HuH-7 (cell line): ENCODE measurements at places on chromosomes 2 and 18.

DNA sequence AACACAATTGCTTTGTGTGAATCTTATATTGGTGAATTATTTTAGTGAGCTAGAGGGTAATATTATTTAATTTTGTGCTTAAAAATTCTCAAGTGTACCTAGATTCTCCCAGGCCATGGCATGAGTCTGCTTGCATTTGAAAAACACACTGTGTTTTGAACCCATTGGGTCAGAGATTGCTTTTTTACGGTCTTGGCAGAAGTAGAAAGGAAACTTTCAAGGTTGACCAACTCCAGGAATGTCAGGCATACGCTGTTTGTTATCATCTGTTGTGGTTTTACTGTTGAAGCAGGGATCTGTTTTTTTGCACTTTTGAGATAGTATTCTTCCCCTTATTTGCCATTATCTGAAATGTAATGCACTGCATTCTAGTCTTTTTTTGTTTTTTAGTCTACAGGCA lies 377.4 kb downstream of the RPRM start:
- no peak for DNase-seq

GRCh38 chr18:9872823-9873222 lies 12.9 kb upstream of the TXNDC2 start:
- no peak for DNase-seq

DNA sequence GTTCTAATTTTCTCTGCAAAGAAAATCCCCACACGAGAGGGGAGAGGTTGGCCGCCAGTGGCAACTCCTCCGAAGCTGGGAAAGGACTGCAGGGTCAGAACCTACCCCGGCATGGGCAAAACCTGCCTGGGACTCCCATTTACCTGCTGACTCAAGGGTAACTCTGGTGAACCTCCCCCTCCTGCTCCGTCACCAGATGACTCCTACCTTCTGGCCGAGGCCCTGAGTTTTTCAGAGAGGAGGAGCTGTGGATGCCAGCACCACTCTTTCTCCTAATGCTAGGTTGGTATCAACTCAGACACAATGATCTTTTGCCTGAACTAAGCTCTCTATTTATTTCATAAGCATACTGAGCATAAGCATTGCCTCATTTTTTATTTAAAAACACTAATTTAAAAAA lies 96.6 kb downstream of the ALPK2 start:
- no peak for DNase-seq

- no peak for DNase-seq
These were observed 177.7 kb downstream of the INSIG2 start for GRCh38 chr2:118265873-118266455.

DNA sequence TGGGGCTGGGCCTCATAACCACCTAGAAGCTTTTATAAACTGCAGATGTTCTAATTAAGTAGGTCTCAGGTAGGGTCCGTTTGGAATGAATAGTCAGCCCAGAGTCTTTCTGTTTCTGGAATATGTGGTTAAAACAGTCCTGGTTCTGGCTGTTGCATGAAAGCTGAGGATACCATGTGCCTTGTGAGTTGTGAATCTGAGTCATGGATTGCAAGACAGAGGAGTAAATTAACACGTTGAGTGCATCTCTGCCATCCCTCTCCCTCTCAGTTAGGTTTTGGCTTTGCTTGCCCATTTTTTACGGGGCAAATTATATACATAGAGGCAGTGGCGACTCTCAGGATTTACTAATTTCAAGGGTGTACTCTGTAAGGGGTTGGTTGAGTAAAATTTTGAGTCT lies 59.1 kb downstream of the NCK2 start:
- no peak for DNase-seq

DNA sequence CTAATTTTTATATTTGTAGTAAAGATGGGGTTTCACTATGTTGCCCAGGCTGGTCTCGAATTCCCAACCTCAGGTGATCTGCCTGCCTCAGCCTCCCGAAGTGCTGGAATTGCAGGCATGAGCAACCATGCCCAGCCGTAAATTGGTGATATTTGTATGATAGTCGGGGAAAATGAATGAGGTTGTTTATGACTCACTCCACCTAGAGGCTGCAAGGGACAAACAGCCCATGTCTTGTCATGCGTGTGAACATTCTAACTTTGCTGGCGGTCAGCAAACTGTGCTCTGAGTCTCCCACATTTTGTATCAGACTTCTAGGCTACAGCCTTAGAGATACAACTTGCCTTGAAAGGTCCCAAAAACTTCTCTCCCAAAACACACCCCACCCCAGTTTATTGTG lies 133.5 kb upstream of the DTNA start:
- DNase-seq = no peak

GRCh38 chr2:111191877-111192276 lies 71.2 kb downstream of the BCL2L11 start:
- DNase-seq = no peak

DNA sequence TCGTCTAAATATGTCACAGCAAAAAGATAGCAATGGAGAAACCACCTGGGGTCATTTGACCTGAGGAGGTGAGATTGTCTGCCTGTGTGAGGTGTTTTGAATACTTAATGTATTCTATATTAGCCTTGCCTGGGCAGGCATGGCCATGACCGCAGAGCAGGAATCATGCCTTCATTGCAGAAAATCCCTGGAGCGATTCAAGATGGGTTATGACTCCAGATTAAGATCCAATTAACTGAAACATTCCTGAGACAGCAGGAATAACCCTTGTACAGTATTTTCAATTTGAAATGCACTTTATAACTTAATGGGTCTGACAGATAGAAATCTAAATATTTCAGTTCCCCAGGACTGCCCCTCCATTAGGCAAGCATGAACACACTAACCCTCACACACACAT lies 227.3 kb upstream of the RAB6C start:
- DNase-seq = no peak

DNA sequence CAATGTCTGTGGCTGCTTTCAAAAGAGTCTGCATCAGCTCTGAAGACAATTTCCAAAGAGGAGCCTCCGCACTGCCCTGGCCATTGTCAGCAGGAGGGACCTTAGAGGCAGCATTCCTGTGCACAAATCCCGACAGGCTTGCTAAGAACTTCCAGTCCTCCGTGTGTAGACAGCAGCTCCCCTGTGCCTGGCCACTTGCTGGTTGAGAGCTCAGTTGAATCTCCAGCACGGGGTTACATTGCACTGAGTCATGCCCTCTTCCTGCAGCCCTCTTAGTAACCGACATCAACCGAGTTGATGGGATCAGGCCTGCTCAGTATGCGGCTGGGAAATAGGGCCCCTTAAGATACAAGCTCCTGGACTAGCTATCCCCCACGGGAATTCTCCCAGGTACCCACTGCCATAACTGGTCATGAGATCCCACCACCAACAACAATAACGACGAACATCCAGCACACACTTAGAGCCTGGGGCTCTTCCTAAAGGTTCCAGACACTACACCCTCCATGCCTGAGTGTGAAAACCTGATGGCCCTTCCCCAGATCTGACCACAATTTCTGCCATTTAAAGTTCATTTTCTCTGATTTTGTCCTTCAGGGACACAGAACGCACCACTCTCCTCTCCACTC lies 12.0 kb downstream of the ATP6V1B1 start:
- no peak for DNase-seq

GRCh38 chr2:224479826-224480225 lies 77.9 kb upstream of the FAM124B start:
- no peak for DNase-seq

- no peak for DNase-seq
These were observed 392.4 kb downstream of the TNS1 start for GRCh38 chr2:217610401-217610814.

DNA sequence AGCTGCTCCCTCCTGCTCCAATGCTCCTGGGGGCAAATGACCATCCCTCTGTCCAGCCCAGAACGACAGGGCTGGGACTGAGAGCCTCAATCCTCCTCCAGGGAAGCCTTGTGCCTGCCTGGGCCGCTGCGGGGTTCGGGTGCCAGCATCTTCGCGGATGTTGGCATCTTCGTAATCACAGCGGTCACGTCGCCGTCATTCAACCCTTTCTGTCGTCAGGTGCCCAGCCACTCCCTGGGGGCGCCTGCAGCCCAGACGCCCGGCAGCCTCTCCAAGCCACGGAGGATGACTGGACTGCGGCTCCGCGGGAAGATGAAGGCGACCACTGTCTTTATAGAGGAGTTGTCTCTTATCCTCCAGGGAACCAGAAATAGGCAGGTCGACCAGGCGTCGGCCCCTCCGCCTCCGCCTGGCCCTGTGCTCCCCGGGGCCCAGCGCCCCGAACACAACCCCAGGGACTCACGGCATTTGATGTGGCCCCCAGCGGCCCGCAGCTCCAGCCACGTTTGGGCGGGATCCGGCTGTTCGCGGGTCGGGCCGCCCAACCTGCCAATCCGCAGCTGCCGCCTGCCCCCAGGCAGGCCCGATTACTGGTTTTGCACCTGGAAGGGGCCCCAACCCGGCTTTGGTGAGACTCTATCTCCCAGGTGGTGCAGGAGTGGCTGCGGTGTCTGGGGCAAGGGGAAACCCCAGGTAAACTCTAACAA lies 113.9 kb downstream of the THNSL2 start:
- DNase-seq = no peak

DNA sequence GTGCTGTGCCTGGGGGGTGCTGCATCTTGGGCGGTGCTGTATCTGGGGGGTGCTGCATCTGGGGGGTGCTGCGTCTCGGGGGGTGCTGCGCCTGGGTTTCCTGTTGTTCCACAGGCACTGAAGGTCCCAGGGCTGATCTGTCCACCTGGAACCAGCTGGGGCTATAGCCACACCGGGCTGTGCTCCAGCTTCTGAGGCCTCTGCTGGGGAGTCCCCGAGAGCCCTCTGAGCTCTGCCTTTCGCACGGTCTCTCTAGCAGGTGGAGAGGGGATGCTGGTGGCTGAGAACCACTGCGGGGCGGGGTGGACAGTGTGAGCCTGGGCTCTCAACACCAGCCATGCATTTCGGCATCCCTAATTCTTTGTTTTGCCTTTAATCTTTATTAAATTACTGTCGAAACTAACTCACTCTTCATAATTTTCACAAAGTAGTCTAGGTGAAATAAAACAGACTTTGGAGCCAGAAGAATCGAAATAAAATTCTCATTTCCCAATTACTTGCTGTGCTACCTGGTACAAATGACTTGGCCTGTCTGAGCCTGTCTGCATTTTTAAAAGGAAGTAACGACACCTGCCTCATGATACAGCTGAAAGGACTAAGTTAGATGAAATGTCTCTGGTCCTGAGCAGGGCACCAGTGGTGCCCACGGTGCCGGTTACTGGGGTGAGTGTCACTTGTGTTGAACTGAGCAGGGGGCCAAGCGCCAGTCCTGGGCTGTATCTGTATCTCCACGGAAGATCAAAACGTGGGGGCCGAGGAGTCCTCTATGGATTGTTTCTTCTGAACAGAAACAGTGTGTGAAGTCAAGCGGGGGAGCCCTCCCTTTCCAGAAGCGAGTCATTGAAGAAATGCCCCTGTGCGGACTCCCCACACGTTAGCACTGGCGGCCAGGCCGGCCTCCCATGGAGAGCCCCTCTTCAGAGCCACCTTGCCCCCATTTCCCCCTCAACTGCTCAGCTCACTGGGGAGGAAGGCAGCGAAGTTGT lies 142.0 kb downstream of the ASB1 start:
- no peak for DNase-seq

DNA sequence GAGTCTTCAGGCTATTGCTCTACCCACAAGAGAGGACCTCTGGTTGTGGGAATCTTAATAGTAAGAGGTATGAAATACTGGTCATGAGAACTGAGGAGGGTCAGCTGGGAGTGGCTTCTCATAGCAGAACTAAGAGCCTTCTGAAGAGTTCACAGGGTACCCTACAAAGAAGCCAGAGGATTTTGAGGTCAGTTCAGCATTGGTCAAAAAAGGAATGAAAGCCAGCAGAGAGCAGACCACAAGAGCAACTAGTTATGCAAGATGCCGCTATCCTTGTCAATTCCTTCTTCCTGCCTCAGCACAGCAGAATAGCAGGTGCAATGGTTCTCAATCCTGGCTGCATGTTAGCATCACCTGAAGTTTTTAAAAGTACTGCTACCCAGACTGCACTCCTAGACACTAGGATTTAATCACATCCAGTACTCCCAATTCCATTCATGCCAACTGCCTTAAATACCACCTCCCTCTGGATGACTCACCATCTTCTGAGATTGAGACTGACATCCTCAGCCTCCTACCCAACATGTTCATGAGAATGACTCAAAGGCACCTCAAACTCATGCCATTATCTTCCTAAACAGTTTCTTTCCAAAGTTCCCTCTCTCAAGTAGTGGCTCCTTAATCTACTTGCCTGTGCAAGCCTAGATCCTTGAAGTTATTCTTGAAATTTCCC lies 81.0 kb upstream of the RBMS1 start:
- no peak for DNase-seq

- DNase-seq = no peak
These were observed 332.9 kb downstream of the SOCS6 start for GRCh38 chr18:70621710-70622109.

DNA sequence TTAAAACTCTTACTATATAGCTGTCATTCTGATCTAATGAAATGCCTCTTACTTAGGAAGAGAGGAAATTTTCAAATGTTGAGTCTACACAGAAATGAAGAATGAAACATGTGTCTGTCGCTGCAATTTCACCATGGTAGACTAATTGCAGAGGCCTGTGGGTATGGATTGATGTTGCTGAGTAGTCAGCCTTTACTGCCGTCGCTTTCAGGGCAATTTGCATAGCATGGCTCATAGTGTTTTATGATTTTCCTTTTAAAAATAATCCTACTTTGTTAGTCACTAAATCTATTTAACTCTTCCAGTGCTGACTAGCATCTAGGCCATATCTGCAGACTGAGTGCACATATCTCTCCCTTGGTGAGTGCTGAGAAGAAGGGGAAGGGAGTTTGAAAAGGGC lies 819.2 kb downstream of the SATB2 start:
- no peak for DNase-seq

- DNase-seq = no peak
These were observed 5.4 kb downstream of the DOK1 start for GRCh38 chr2:74559912-74560311.

- DNase-seq = no peak
These were observed 21.4 kb downstream of the THAP4 start for GRCh38 chr2:241615522-241616052.

GRCh38 chr2:204743393-204743960 lies 198.2 kb downstream of the PARD3B start:
- no peak for DNase-seq

DNA sequence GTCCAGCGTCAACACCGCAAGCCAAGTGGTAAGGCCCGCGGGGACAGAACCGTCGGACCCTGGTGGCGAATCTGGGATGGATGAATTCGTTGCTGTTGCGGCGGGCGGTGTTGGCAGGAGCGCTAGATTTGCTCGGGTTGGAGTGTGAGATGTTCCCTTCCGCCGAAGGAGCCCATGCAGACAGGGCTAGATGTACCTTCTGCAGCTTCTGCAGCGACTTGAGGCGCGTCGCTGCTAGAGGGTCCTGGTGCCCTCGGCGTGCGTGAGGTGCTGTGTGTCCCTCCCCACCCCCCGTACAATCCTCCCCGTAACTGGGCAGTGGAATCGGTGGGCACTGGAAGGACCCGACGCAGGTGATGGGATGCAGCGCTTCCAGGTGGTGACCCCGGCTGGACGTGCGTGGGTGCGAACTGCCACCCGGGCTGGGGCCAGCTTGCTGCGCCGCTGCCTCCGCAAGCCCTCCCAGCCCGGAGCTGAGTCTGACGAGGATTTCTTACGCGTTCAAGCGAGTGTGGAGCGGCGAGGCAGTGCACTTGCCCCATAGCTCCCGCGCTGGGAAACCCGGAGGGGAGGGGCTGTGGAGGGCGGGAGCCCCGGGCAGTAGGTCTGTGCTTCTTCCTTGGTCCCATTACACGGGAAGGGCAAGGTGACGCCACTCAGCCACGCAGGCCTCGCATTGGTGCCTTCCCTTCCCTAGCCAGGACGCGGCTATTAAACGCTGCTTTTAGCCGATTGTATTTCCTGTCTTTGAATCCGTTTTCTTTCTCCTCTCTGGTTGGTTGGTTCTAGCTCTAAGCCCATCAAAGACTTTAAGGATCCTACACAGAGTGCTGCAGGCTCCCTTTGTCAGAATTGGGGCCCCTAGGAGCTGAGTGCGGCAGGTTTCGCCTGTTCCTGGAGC lies 34.2 kb downstream of the CHRNA1 start:
- DNase-seq = no peak
